ENCODE measurements at places on chromosomes 13 and 19.

GRCh38 chr19:49643466-49643865 lies 1.5 kb downstream of the SCAF1 start:
- peak; percentile 25 for DNase-seq

DNA sequence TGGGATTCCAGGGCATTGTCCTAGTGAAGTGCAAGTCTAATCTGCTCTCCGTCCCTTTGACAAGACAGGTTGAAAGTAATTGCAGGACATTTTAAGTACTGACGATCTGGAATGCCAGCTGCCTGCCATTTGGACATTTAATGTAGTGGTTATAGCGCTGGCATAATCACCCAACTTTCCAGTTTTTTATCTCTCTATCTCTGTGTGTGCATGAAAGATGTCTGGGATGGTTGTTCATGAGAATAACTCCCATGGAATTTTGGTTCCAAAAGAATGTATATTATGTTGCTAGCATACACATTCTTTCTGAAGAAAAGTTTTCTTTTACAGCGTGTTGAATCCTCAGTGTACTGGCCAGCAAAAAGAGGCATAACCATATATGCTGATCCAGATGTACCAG lies 53.6 kb downstream of the TDRD12 start:
- no peak for DNase-seq

DNA sequence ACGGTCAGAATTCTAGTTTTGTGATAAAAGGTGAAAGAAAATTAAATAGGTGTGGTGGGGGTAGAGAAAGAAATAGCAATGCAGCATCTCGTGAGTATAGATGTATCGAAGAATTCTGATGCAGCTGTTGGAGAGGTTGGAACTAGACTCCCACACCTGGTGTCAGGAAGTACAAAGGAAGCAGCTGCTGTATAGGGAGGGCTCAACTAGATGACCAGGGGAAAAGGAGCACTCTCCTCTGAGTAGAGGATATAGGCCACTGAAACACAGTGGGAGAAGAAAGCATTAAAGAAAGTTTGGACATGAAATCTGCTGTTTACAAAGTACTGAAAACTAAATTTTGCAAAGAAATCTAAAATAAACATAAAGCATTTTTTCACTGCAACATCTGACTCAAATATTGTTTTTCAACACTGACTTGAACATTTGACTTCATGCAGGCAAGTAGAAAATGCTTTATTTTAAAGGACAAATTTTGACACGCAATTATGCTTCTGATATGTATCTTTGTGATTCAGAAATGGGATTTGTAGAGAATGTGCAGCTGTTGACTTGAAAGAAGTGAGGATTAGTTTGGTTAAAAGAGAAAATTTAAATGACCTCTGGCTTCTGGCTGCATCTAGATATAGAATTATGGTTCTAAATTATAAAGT lies 82.2 kb downstream of the MIPEP start:
- DNase-seq: no peak

DNA sequence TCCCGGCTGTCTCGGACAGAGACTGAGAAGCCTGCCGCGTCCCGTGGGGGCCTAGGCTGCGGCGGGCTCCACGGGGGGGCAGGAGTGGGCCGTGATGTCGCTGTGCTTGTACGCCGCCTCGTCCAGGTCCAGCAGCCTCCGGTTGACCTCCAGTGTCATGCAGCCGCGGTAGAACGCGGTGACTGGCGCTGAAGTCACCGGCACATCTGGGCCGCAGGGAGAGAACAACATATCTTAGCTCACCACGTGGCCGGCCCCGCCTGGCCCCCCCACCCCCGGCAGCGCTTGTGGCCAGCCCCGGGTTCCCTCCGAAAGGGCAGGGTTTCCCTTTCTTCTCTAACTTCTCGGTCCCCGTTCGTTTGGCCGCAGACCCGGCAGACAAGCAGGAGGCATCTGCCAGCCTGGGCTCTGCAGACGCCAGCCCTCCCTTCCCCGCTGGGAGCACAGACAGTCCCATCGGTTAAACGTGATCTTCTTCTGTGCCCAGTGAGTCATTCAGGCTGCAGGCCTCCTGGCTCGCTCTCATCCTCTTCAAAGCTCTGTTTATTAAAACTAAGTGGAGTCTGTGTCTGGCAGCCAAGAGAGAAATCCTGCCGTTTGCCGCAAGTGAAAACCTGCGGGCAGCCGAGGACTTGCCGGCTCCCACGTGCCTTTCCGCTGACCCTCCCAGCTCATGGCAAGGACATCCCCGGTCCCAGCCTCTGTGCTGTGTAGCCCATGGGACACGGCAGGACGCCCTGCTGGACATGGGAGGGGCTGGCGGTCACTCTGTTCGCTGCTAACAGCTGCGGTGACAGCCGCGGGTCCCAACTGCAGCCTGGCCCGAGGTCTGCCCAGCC lies 42.8 kb downstream of the GAS6 start:
- DNase-seq: no peak

- DNase-seq: no peak
Observed at GRCh38 chr13:76904507-76904906, 18.3 kb upstream of the KCTD12 start.

- no peak for DNase-seq
Observed at GRCh38 chr13:80011448-80012212, 329.3 kb downstream of the SPRY2 start.

DNA sequence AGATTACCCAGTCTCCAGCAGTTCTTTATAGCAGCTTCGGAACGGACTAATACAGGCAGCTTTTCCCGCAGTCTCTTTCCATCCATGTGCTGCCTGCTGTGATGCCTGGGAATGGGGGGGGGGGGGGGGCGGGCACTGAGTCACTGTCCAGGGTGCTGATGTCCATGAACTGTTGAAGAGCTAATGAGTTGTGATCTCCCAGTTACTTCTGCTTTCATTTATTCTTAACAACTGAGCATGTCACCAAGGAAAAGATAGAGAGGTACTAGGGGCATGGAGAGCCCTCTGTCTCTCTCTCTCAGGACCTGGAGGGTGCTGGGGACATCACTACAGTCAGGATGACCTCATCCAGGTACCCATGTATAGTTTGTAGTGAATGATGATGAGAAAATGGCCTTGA lies 20.3 kb upstream of the CEACAM1 start:
- no peak for DNase-seq

- DNase-seq: peak; percentile 93
Observed at GRCh38 chr19:51441410-51442390, 16.6 kb downstream of the SIGLEC8 start.

DNA sequence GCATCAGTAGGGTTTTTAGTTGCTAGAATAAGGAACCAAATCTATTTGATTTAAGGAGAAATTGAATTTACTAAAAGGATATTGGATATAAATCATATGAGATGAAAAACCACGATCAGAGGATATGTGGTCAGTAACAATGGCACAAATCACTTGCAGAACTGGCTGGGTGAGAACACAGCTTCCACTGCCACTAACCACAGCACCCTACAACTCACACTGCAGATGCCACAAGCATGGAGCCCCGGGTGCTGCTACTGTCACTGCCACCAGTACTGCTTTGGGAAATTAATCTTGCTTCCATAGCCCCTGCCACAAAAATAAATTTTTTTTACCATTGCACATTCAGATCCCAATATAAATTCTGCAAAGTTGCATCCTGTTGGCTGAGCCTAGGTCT lies 40.6 kb upstream of the KLF12 start:
- DNase-seq: no peak

DNA sequence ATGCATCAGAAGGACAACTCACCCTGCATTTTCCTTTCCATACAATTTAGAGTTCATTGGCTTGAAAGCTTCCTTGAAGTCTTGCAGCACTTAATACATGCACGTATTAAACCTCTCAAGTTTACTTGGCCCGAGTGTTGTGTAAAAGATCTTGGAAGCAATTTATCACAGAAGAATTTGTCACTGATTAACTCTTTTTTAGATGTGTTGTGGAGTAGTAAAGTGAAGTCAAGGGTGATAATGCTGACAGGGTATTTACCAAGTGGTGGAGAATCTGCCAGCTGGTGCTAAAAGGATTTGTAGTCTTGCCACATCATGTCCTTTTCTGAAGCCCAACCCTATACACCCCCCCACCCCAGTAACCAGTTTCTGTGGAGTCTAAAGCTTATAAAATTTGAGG lies 421.0 kb upstream of the MIR17HG start:
- no peak for DNase-seq

DNA sequence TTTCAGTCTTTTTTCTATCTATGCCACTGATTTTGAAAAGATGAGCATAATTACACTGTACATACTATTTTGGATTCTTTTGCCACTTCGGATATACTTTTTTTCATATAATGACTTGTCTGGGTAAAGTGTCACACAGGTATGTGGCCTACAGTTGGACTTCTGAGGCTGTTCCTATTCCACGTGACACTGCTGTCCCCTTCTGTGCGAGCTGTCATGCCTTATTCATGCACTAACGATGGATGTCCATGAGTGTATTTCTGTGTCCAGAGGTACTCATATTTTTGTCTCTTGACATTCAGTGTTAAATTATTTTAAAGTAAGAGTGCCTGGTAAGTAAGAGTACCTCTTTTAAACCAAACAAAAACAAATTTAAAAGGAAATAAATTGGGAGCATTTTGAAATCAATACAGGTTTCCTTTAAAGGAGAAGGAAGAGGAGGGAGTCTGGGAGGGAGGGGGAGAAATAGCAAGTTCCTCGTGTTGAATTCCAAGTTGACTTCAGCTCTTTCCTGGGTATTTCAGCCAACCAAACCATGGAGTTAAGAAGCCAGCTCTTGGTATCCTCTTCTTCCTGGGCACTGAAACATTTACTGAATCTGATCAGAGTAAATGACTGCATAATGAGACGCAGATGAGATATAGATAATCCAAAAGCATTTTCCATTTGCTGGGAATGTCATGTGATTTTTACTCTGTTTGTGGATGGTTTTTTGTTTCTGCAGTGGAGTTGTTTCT lies 61.3 kb downstream of the TNFRSF19 start:
- no peak for DNase-seq
